A549 treated with dexamethasone at 1 μM for 4 hours (cell line): ENCODE measurements at places on chromosomes 6 and 20. TPM values are rescaled to one million over a fixed set of nuclear protein-coding genes. Genes with fewer than 3 reads are reported as not detected.

BTNL2 gene
- not detected in 5 replicates for total RNA-seq

HAO1 gene
- not detected in 5 replicates for total RNA-seq

C6orf52 gene
- total RNA-seq, result 1.6 to 2.0 TPM (median 1.6 TPM) in 5 replicates

SOX4 gene
- 8.5 to 11.9 TPM (median 10.9 TPM) in 5 replicates for total RNA-seq

KHDC1 gene
- 2.7 to 4.2 TPM (median 3.4 TPM) in 5 replicates for total RNA-seq

MAD2L1BP gene
- 32.3 to 36.0 TPM (median 34.2 TPM) in 5 replicates for total RNA-seq

GPLD1 gene
- total RNA-seq, result 0.45 to 1.4 TPM (median 1.3 TPM) in 5 replicates

MUC22 gene
- total RNA-seq, result 0.01 to 0.05 TPM (median 0.02 TPM) in 5 replicates

C20orf204 gene
- 0.18 to 0.39 TPM (median 0.29 TPM) in 5 replicates for total RNA-seq
